ENCODE measurements at places on chromosomes 16 and 17. TPM values are rescaled to one million over a fixed set of nuclear protein-coding genes. Genes with fewer than 3 reads are reported as not detected.

Gene RPH3AL
- total RNA-seq: 0.72 TPM

Gene IL4R
- 236 TPM for total RNA-seq

Gene RNF112
- total RNA-seq: 0.34 TPM

Gene AOC3
- total RNA-seq: 2.9 TPM

Gene DNAI2
- total RNA-seq: 0.47 TPM

Gene KRT28
- not detected for total RNA-seq

Gene ABCC3
- total RNA-seq: not detected

Gene ALOX12
- total RNA-seq: not detected

Gene ATP2A1
- 2.5 TPM for total RNA-seq

Gene TNK1
- 6.8 TPM for total RNA-seq

Gene MAP2K6
- 3.2 TPM for total RNA-seq

Gene CYTH1
- 95.1 TPM for total RNA-seq
